Activated CD8-positive, alpha-beta T cell treated with anti-CD3 and anti-CD28 coated beads for 36 hours (primary cell): ENCODE measurements at places on chromosomes 7 and 10.

GRCh38 chr7:151143261-151144015, 24.1 kb downstream of the GBX1 start:
- DNase-seq, result no peak

DNA sequence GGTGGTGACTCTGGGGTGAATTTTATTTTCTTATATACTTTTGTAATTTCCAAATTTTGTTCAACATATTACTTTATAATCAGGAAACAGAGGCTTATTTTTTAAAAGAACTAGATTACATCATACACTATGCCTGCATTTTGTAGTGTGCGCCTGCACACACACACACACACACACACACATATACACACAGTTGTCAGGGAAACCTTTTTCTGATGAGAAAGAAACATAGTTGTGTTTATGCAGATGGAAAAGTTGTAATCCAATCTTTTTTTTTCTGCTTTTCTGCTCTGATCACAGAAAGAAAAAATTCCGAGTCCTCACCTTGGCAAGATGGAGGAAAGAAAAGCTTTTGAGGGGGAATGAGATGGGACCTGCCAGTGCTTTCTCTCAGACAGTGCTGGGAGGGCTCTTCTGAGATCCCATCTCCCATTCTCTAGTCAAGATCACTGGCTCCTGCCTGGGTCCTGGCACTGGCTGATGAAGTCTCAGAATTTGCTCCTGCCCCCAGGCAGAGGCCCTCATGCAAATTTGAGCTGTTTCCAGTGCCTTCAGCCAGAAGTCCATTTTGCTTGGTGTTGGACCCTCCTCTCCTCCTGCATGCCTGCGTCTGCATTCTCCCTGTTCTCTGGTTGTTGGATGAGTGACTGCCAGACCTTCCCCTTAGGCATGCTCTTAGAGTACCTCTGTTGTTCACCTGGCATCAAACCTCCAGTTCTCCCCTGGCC, 59.7 kb downstream of the TLL2 start:
- DNase-seq, result no peak

DNA sequence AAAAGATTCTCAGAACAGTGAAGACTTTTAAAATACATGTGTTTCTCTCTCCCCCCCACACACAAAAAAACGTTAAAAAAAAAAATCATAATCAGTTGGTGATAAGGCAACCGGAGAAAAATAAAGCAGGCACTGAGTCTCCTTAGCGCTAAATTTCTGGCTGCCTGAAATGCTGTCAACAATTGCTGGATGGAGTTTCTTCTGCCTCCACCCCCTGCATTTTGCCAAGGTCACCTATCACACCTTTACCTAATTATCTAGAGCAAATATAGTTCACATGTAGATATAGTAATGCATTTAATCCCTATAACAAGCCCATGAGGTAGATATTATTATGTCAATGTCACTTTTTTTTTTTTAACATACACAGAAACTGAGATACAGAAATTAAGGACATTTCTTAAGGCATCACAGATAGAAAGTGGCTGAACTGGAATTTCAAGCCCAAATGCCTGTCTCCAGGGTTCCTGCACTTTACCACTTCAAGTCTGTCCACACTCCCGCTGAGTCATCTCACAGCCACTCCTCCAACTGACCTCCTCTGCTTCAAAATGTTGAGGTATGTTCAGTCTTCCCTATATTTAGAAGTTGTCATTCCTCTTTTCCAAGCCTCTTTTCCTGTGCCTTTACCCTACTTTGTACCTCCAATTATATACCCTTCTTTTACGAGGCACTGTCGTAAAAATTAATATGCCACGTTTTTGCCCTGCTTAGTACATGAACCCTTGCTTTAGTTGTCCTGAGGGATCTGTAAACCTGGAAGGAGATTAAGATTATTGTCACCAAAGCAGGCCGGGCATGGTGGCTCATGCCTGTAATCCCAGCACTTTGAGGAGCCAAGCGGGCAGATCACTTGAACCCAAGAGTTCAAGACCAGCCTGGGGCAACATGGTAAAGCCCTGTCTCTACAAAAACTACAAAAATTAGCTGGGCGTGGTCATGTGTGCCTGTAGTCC, 72.8 kb upstream of the MPP7 start:
- no peak for DNase-seq

DNA sequence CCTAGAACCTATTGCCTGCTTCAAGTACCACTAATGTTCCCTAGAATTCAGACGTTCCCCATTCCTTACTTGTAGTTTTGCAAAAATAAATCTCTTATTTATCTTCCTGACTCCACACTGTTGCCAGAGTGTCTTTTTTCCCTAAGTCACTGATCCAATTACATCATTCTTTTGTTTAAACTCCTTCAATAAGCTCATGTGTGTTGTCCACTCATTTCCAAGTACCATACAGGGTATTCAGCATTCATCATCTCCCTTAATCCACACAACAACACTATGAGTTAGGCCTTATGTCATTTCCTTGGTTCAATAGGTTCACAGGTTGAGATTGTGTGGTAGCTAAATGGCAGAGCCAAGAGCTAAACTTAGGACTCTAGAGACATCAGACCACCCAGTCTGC, 119.9 kb upstream of the RHOBTB1 start:
- no peak for DNase-seq

- DNase-seq, result no peak
Measured at GRCh38 chr7:30087371-30087770, 47.4 kb upstream of the MTURN start.

- no peak for DNase-seq
Measured at GRCh38 chr7:81956520-81956919, 186.7 kb upstream of the HGF start.
